ENCODE measurements at places on chromosomes 1 and 21. TPM values are rescaled to one million over a fixed set of nuclear protein-coding genes. Genes with fewer than 3 reads are reported as not detected.

The ADAR gene
- total RNA-seq, result 264 TPM

GRCh38 chr21:35953597-35953996, 106.7 kb downstream of the SETD4 start:
- DNase-seq, result no peak

DNA sequence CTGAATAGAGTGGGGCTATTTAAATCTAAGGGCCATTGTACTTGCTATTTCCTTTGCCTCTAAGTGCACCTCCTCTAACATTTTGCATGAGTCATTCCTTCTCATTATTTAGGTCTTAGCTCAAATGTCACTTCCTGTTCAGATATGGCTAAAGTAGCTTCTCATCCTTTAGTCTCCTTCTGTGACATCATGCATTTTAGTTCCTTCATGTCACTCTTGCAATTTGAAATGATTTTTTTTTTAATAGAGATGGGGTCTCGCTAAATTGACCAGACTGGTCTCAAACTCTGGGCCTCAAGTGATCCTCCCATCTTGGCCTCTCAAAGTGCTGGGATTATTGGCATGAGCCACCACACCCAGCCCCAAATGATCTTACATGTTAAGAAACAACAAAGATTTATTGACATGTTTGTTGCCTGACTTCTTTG, 6.6 kb downstream of the TBX19 start:
- DNase-seq, result peak; percentile 69

GRCh38 chr1:26317612-26318337, at the start of gene CD52:
TSS of gene CD52 (plus strand) at chr1:26317958. CDS start at chr1:26318018, 60 bp downstream.
- peak; percentile 95 for DNase-seq

DNA sequence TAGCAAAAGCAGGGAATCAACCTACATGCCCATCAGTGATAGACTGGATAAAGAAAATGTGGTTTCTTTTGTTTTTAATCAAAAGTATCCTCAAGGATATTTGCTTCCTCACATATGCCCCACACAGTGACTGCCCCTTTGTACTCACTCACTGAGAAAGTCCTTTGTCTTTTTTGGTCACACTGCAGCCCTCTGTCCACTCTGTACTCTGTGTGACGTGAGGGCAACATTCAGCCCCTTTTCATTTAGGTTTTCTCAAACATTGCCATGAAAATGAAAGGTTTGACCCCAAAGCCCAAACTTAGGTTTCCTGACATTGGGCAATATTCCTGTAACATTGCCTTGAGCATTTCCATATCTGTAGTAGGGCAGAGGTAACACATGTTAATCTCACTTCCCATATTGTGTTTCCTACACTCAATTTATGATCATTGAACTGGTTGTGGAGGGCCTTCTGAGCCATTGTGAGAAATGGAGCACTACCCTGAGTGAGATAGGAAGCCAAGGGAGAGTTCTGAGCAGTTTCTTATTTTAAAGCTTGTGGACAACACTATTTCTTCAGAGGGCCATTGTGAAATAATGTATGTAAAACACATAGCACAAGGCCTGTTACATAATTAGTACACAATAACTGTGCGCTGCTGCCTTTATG, 501.9 kb upstream of the C1orf87 start:
- no peak for DNase-seq

DNA sequence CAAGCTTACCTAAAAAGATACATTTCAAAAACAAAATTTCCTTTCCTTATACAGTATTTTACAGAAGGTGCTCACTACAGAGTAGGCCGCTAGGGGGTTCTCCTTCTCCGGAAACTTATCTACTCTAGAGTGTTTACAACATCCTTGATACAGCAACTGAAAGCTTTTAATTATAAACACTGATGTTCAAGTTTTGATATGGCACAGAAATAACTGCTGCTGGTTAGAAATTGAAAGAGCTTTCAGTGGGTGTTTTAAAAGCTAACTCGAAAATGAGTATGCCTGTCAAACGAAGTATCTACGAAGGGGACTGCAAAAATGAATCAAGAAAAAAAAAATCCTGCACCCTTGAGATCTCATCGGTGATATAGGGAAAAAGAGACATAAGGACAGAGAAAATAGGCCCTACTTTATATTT, 1.0 kb downstream of the YOD1 start:
- peak; percentile 79 for DNase-seq

GRCh38 chr1:1889847-1890505, 911 bp downstream of the GNB1 start:
- DNase-seq, result peak; percentile 56

Data from CD4-positive, CD25-positive, alpha-beta regulatory T cell (primary cell).